Effector memory CD4-positive, alpha-beta T cell (primary cell): ENCODE measurements at places on chromosomes 11 and 22.
A peak's percentile ranks its signal among the peaks of the same experiment; 100 is the strongest.

DNA sequence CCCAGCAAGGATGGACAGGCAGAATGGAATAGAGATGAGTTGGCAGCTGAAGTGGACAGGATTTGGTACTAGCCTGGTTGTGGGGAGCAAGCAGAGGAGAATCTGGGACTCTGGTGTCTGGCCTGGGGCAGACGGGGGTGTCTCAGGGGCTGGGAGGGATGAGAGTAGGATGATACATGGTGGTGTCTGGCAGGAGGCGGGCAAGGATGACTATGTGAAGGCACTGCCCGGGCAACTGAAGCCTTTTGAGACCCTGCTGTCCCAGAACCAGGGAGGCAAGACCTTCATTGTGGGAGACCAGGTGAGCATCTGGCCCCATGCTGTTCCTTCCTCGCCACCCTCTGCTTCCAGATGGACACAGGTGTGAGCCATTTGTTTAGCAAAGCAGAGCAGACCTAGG, 2.3 kb downstream of the GSTP1 start:
- no peak for DNase-seq

GRCh38 chr11:8164746-8165145, 4.1 kb downstream of the RIC3 start:
- DNase-seq = no peak

- no peak for DNase-seq
Measured at GRCh38 chr11:69231466-69232018, 62.4 kb upstream of the MYEOV start.

DNA sequence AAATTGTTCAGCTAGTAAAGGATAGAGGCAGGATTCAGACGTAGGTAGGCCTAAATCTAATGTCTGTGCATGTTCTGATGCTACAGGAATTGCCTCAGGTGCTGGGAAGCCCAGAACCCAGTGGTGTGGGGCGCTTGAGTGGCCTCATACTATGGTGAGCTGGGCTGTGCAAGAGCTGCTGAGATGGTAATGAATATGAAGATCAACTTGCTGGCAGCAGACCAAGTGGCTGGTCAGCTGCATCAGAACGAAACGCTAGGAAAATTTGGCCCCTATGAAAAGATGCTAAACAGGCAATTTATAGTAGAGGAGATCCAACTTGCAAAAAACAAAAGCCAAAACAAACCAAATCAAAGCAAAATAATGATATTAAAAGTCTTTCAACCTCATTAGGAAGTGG, 102.7 kb downstream of the INSC start:
- DNase-seq = no peak

- DNase-seq = no peak
Measured at GRCh38 chr11:75679566-75679965, 10.7 kb upstream of the MAP6 start.

DNA sequence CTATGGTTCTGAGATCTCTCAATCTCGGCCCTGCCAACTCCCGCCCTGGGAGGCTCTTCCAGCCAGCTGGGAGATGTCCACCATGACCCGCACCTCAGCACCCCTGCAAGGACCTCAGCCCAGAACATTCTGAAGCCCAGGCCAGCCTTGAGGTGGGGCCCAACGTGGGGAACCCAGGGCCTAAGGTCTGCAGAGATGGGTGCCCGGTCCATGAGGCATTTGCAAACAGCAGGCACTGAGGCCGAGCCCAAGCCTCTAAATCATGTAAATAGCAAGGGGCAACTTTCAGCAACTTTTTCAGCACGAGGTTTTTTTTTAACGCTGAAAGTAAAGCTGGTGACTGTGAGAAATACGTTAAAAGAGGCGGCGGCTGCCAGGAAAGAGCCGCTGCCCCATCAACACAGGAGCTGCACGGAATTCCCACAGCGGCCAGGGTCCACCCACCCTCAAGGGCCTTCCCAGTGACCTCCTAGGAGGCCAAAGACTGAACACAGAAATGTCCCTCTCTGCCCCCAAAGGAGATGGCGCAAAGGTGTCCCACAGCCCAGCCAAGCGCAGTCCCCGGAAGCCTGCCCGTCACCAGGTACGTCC, 46.9 kb downstream of the BRD1 start:
- no peak for DNase-seq

DNA sequence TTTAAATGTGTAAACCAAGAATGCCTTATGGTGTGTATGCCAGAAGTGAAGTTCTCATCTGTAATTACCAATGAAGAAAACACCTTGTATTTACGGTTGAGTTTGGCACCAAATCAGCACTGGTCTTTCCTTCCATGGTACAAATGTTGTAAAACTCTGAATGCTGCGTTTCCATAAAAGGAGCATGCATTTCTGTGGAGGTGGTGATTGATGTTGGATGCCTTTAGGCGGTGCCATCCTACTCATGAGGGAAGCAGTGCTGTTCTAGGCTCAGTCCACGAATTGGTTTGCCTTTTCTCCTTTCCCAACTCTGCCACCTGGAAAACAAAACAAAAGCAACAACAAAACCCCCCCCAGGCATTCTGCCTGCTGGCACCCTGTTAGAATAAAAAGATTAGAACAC, 124.4 kb downstream of the TEAD1 start:
- DNase-seq = no peak

DNA sequence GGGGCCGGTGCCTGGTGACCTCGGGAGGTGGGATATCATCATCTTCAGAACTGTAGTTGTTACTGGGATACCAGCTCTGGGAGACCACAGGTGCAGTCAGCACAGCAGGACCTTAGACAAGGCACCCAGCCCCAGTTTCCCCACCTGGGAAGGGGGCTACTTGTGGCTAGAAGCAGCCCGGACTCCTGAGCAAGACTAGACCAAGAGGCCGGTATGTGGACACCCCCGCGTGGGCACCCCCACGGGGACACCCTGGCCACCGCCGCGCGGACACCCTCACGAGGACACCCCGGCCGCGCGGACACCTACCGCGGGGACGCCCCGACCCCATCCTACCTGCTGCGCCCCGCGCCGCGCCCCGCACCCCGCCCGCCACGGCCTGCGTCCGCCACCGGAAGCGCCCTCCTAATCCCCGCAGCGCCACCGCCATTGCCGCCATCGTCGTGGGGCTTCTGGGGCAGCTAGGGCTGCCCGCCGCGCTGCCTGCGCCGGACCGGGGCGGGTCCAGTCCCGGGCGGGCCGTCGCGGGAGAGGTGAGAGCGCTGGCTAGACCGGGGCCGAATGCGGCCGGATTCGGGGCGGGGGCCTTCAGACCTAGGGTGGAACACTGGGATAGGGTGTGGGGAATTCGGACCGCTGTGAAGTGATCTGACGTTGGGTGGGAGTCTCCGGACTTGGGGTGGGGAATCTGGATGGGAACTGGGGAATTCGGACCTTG, at the start of the genes COMT and TXNRD2:
Gene COMT, plus strand, starts transcription at position 408 of the 718 bp plus-strand sequence. CDS start 20,755 bp downstream, outside the sequence.
Gene TXNRD2, minus strand, starts transcription at position 454 of the 718 bp plus-strand sequence. Its CDS starts 15 bp downstream, at position 439.
- DNase-seq = peak; percentile 46

DNA sequence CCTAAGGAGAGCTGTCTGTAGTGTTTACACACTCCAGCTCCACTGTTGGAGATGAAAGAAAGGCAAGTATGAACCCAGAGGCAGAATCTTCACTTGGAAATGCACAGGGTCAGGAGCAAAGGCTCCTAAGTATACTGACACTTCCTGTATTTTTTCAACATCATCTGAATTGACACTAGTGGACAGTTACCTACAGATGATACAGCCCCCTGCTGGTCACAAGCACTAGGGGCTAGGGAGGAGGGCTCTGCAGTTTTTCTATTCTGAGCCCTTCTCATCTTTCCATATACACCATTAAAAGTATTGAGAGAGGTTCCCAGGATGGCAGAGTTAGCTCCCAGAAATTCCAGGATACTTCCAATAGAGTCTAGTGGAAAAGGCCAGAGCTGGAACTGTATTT, 290.3 kb upstream of the API5 start:
- no peak for DNase-seq

- no peak for DNase-seq
Measured at GRCh38 chr11:11963842-11964773, 44.3 kb downstream of the DKK3 start.

GRCh38 chr22:27192135-27192829, 534.9 kb downstream of the MIAT start:
- no peak for DNase-seq

- DNase-seq = no peak
Measured at GRCh38 chr11:44880953-44881352, 69.7 kb downstream of the TP53I11 start.
